Esophagus mucosa (tissue), 1 donor: ENCODE measurements at places on chromosomes 6 and 20. TPM values are rescaled to one million over a fixed set of nuclear protein-coding genes. Genes with fewer than 3 reads are reported as not detected.

Gene SIM1
- total RNA-seq: not detected

Gene PHF10
- total RNA-seq: 25.4 TPM

Gene AGER
- total RNA-seq: 2.7 TPM

Gene WFDC10A
- total RNA-seq: not detected

Gene TNF
- total RNA-seq: 0.24 TPM

Gene SLC25A27
- total RNA-seq: 3.4 TPM

Gene GNAS-AS1
- 0.64 TPM for total RNA-seq

Gene TSPO2
- total RNA-seq: not detected

Gene PSMG4
- total RNA-seq: 19.6 TPM

Gene TP53INP2
- total RNA-seq: 34.1 TPM

Gene INSM1
- total RNA-seq: not detected

Gene DDR1
- 220 TPM for total RNA-seq

Gene SIRPG
- 0.60 TPM for total RNA-seq

Gene ID1
- 299 TPM for total RNA-seq

Gene CCN2
- 1.8 TPM for total RNA-seq

Gene LYRM4
- 20.3 TPM for total RNA-seq

Gene GGTLC1
- not detected for total RNA-seq

Gene SCRT2
- not detected for total RNA-seq

Gene TBX18
- 1.6 TPM for total RNA-seq

Gene LRRN4
- not detected for total RNA-seq

Gene MDFI
- 47.1 TPM for total RNA-seq

Gene CDSN
- 0.08 TPM for total RNA-seq

Gene TMX4
- 18.9 TPM for total RNA-seq

Gene NOX3
- not detected for total RNA-seq

Gene LINC00237
- not detected for total RNA-seq

Gene BTNL2
- not detected for total RNA-seq

Gene PSORS1C1
- 0.20 TPM for total RNA-seq

Gene BFSP1
- total RNA-seq: 1.3 TPM

Gene RIPOR3
- total RNA-seq: 1.2 TPM

Gene ARMC2
- total RNA-seq: 2.0 TPM

Gene VGLL2
- total RNA-seq: not detected

Gene HTR1E
- not detected for total RNA-seq

Gene BPI
- total RNA-seq: not detected
